Calu3 (cell line): ENCODE measurements at places on chromosomes 3 and 15. TPM values are rescaled to one million over a fixed set of nuclear protein-coding genes. Genes with fewer than 3 reads are reported as not detected.
A peak's percentile ranks its signal among the peaks of the same experiment; 100 is the strongest.

- DNase-seq: peak; percentile 49
Measured at GRCh38 chr15:84749111-84749991, 959 bp downstream of the ZNF592 start.

DNA sequence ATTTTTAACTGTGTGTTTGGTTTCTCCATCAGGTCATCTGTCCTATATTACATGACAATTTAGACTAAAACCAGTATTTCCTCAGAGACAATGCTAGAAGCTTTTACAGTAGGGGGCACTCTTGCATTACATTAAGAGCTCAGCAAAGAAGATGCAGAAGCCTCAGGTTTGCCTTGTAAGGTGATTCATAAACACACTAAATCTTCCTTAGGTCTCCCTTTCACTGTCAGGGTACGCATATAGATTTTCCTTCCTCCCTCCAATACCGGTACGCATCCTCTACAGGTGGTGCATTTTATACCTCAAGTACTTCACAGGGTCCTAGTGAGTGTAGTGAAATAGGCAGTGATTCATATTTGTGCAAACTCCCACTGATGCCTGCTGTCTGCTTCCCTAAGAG lies 46.5 kb downstream of the CD86 start:
- DNase-seq: peak; percentile 55

GRCh38 chr3:9864200-9864927 lies 15.7 kb downstream of the CIDEC start:
- DNase-seq: peak; percentile 66

GRCh38 chr3:6522191-6522590 lies 338.7 kb upstream of the GRM7 start:
- DNase-seq: no peak

DNA sequence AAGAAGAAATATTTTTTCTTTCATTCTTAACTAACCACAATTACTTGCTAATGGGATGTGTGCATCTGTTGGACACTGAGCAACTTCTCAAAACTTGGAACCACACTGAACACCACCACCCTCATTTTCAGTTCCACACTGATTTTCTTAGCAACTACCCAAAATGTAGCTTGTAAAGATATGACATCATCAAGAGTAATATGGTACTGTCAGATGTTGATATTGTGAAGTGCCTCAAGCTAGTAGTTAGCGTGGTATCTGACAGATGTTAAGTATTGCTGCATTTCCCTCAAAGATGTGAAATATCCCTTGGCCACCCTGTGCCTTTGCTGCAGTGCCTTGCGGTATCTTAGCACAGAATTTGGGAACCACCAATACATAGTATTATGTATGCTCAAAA lies 9.3 kb downstream of the RFTN1 start:
- DNase-seq: no peak

DNA sequence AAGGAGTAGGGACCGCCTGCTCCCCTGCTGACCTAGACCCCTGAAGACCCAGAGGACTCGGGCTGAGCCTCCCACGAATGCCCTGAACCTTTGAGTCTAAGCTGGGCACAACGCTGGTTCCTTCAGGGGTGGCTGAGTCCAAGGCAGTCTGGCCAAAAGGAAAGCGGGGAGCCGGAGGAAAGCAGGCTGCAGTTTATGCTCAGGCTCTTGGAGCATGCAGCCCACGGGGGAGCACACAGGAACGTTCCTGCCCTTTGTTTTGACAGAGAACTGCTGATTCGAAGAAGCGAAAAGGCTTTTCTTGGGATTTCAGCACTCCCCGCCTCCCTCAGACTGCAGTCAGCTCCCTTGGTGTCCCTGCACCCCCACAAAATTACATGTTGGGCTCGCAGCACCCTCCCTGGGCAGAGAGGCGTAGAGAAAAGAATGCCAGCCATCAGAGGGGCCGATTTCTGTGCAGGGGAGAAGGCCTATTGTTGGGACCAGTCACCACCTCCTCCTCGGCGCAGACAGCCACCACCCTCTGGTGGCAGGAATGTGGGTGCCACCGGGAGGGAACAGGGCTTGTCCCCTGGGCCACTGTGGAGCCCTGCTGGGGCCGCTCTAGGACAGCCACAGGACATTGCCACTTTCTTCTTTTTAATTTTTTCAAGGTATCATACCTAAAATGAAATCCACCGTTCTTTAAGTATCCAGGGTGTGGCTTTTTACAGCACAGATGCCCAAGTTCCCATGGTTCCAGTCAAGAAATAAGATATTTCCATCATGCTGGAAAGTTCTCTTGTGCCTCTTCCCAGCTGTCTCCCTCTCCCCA lies 72.2 kb downstream of the SMAD6 start:
- peak; percentile 97 for DNase-seq

- DNase-seq: peak; percentile 83
Measured at GRCh38 chr15:90400759-90401314, 12.8 kb downstream of the IQGAP1 start.

DNA sequence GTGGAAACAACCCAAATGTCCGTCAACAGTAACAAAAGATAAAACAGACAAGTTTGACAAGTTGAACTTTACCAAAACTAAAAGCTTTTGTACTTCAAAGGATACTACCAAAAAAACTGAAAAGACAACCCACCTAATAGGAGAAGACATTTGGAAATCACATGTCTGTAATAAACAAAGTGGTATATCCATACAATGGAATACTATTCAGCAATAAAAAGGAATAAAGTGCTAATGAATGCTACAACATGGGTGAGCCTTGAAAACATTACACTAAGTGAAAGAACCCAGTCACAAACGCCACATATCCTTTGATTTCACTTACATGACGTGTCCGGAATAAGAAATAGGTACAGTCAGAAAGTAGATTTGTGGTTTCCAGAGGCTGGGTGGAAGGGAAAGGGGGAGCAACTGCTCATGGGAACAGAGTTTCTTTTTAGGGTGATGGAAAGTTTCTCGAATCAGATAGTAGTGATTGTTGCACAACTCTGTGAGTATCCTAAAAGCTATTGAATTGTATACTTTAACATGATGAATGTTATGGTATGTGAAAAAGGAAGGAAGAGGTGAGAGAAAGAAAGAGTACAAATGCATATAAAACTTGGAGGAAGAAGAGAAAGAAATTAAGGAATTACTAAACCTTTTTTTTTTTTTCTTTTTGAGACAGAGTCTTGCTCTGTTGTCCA lies 72.7 kb upstream of the ABHD2 start:
- no peak for DNase-seq

DNA sequence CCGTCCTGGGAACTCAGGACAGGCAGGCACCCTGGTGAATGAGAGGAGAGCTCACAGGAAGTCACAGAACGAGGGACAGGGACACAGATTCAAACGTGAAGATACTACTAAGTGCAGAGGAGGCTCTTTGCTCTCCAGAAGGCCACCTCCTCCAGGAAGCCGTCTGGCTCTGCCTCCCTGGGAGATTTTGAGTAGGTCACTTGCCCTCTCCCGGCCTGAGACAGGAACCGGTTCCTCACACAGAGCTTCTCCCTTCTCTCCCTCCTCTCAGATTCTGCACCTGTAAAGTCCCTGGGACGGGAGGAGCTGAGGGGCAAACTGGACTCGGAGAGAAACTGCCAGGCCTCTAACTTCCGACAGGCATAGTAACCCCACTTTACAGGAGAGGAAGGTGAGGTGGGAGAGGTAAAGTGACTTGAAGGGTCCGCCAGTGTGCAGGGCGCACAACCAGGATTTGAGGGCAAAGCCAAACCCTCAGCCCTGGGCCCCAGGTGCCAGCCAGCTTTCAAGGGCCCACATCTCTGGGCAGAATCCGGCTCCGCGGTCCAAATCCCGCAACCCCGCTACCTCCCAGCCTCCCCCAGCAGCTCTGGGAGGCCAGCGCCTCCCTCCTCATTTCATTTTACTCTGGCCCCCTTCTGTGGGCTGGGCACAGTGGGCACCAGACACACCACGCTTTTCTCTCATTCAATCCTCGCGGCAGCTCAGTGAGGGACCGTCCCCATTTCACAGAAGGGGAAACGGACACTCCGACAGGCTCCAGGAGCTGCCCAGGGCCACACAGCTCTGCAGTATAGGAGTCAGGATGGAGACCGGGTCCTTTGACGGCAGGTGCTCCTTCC lies 150.2 kb downstream of the SMAD6 start:
- no peak for DNase-seq

Gene ASB14
- 0.12 and 0.40 TPM in 2 replicates for total RNA-seq

GRCh38 chr3:42188376-42188775 lies 77.6 kb downstream of the CCK start:
- DNase-seq: no peak

GRCh38 chr15:48802257-48802656 lies 8.6 kb downstream of the CEP152 start:
- DNase-seq: no peak

DNA sequence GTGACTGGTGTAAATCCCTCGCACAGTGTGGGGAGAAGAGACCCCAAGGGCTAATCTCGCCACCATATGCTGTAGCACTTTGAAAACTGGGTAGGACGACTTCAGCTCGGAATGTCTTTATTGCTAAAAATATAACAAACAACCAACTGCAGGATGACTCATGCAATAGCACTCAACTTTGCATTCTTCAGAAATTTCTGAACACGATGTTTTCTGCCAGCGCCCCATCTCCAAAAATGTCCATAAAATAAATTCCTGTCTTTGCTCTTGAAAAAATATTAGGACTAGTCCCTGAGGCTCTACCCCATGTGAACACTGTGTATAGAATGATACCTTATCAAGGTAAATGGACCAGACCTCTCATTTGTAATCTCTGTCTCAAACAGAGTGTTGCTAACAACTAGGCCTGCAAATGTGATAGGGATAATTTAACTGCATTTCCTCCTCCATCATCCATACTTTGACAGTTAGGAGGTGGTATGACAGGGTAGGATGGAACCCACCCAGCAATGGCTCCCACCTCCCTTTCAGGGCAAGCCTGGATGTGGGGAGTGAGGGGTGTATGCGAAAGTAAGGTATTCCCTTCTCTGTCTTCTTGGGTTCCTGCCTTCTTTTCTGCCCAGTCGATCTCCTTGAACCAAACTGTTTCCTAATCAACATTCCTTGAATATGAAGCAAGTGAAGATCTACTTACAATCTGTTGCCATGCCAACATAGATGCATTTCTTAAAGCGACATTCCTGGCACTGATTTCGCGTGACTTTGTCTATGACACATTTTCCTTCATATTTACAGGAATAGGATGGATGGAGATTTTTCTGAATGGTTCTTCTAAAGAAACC lies 201.1 kb downstream of the NR1D2 start:
- DNase-seq: no peak

DNA sequence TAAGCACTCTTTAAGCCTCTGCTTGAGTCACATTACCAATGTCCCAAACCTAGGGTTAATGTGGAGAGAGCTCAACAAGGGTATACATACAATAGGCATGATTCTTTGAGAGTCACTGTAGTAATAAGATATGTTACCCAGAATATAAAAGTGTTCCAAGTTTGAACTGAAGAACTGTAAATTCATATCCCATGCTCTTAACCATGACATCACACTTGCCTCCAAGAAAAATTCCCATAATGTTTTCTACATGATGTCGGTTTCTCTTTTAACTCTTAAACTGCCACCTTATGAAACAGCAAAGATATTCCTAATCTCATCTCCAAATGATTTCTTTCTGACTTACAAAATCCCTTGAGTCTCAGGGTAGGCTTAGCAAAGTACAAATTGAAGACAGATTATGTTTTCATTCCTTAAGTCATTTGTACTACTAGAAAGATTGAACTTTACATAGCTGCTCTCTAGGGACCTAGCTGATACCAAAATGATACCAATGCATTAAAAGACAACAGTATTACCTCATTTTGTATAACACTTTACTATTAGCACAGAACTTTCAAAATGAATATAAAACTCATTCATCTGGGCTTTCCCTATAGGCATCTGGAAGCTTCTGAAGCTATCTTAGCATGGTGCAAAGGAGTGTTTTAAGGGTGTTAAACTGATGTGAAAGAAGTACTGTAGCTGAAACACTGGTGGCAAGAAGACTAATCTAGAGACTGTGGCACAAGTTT lies 127.1 kb downstream of the KCNMB2 start:
- no peak for DNase-seq

Gene LCTL
- 0.35 TPM in 1 of 2 replicates, not detected in the other for total RNA-seq

Gene GABRR3
- total RNA-seq: not detected in 2 replicates

- no peak for DNase-seq
Measured at GRCh38 chr15:67548862-67549651, 6.6 kb downstream of the MAP2K5 start.

DNA sequence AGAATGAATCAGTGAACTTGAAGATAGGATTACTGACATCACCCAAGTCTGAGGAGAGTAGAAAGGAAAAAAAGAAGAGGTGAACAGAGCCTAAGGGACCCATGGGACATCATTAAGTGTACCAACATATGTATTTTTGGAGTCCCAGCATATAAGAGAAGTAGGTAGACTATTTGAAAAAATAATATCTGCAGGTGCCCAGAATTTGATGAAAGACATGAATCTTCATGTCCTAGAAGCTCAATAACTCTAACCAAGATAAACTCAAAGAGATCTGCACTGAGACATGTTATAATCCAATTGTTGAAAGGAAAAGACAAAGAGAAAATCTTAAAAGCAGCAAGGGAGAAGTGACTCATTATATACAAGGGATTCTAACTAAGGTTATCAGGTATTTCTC lies 39.0 kb downstream of the SPESP1 start:
- no peak for DNase-seq

Gene SPINK8
- total RNA-seq: not detected in 2 replicates

- no peak for DNase-seq
Measured at GRCh38 chr3:194449913-194450312, 36.9 kb downstream of the ATP13A3 start.

DNA sequence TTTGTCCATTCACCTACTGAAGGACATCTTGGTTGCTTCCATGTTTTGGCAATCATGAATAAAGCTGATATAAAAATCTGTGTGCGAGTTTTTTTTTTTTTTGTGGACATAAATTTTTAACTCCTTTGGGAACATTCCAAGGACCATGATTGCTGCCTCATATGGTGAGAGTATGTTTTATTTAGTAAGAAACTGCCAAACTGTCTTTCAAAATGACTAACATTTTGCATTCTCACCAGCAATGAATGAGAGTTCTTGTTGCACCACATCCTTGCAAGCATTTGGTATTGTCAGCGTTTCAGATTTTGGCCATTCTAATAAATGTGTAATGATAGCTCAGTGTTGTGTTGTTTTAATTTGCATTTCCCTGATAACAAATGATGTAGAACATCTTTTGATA lies 12.7 kb downstream of the TMEM108 start:
- no peak for DNase-seq

Gene ATP13A5
- total RNA-seq: 0.66 TPM in 1 of 2 replicates, not detected in the other

DNA sequence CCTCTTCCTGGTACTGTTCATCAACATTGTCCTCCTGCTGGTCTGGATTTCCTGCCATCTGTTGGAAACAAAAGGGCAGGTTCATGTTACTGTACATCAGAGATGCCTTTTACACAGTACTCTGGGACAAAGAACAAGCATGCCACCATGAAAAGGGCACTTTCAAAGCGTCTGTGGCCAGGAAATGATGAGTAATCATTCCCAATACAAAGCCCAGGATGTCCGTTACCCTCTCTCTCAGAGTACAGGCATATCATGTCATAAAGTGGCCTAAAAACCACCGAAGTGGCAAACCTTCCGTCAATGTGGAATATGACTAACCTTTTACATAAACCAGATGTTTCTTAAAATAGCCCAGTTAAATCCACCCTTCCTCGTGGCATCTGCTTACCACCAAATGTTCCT lies 71.2 kb downstream of the GOLIM4 start:
- no peak for DNase-seq

- DNase-seq: no peak
Measured at GRCh38 chr3:31957106-31957505, 24.0 kb downstream of the OSBPL10 start.

Gene LRTM1
- not detected in 2 replicates for total RNA-seq
